ENCODE measurements at places on chromosomes 6 and 20.

DNA sequence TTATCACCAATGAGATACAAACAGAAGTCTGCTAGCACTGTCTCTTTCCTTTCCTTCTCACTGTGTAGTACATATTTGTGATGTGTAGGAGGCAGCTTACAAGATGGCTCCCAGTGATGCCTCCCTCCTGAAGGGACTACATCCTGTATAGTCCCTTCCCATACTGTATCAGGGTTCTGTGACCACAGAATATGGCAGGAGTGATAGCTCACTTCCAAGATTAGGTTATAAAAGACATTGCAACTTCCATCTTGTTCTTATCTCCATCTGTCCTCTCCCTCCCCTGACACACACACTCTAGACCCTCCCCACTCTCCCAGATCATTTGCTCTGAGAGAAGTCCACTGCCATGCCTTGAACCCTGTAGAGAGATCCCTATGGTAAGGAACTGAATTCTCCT lies 38.0 kb downstream of the SESN1 start:
- no peak for DNase-seq

- no peak for DNase-seq
Observed at GRCh38 chr20:37243937-37244571, 17.6 kb downstream of the GHRH start.

DNA sequence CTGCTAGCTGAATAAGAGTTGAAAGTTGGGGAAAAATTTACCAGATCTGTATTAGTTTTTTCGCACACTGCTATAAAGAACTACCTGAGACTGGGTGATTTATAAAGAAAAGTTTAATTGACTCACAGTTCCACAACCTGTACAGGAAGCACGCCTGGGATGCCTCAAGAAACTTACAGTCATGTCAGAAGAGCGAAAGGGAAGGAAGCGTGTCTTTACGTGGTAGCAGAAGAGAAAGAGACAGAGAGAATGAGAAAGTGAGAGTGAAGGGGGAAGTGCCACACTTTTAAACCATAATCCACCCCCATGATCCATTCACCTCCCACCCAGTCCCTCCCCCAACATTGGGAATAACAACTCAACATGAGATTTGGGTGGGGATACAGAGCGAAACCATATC lies 79.6 kb downstream of the KHDC1L start:
- peak; percentile 22 for DNase-seq

DNA sequence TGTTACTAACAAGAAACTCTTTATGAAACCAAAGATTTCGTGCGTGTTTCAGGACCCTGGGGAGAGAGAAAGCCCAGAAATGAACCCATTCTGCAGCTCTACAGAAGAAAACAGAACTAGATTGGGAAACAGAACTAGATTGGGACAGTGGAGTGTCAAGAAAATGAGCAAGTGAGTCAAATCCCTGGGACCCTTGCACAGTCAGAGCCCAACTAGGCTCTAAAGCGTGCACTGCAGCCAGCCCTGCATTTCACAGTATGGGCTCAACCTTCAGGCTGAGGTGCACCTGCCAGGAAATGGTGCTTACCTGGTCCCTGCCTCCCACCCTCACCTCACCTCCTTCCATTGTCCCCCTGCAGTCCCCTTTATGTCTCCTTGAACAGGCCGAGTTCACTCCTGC lies 39.7 kb downstream of the BFSP1 start:
- DNase-seq: no peak

GRCh38 chr6:111691345-111692225 lies 85.9 kb upstream of the TRAF3IP2 start:
- no peak for DNase-seq

DNA sequence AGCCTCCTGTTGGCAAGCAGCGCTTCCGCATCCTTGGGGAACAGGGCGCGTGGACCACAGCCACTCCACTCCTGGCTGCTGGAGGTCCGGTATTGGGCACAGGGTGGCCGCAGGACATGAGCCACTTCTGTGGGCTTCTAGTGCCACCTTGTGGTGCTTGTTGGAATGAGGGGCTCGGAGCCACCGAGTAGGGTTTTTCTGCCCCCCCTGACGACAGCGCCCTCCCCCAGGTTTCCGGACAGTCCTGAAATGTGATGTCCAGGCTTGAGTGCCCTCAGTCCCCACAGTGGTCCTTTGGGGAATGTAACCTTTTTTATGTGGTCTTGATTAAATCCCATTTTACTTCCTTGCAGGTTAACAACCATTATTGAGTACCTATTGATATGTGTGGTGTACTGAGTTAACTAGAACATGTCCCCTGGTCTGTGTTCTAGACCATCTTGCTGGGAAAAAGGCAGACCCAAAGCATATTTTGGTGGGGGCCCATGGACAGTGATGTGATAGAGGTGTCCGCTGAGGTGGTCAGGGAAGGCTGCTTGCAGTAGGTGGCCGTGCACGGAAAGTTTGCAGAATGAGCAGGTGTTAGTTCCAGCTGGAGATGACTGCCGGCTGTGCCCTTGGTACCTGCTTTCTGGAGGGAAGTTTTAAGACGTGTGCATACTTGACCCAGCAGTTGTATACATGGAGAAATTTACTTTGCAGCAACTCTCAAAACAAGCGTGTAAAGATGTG lies 70.0 kb downstream of the PTPN1 start:
- DNase-seq: peak; percentile 44

- DNase-seq: no peak
Observed at GRCh38 chr6:127392301-127392700, 48.9 kb upstream of the ECHDC1 start.

- no peak for DNase-seq
Observed at GRCh38 chr6:133978896-133979240, 25.8 kb downstream of the TBPL1 start.

DNA sequence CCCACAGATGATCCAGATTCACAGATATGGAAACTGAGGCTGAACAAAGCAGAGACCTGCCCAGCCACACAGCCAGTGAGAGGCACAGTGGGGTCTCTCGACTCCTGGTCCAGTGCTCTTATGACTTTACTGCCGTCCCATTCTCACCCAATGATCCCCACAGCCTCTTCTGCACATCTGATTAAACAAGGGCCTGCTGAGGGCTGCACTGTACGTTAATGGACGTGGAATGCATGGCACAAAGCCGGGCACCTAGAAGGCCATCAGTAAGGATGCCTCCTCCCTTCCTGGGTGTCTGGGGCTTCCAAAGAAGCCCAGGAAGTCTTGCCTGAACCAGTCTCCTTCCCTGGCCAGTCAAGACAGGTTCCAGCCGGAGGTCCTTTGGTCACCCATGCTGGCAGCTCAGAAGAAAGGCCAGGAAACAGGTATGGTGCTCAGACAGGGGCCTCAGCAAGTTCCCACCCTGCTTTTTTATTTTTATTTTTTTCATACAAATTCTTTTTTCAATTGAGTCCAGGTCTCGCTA lies 3.8 kb downstream of the TFEB start:
- no peak for DNase-seq

GRCh38 chr6:156507106-156507505 lies 270.1 kb upstream of the ARID1B start:
- no peak for DNase-seq
